ENCODE measurements at places on chromosomes 11 and 22. TPM values are rescaled to one million over a fixed set of nuclear protein-coding genes. Genes with fewer than 3 reads are reported as not detected.

DNA sequence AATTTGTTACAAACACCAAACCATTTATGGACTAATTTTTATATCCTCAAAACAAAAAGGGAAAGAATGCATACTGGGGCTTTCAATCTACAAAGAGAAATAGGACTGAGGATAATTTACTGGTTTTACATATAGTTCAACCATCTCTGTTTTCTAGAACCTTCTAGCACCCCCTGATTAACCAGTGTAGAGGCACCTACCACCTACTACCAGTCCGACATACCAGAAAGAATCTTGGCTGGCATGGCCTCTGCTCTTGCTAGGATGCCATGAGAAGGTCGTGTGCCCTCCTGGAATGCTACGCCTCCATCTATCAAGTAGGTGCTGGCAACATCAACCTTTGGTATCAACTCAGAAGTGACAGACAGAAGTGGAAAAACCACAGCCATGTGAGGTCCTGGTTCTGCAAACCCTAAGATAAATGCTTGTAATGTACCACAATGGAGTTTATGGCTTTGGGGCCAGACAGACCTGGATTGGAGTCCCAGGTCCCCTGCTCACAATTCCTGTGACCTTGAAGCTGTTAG is 28.2 kb downstream of the MYH9 start:
- no peak for DNase-seq

- DNase-seq, result no peak
Measured at GRCh38 chr11:124717786-124718651, 21.7 kb upstream of the NRGN start.

DNA sequence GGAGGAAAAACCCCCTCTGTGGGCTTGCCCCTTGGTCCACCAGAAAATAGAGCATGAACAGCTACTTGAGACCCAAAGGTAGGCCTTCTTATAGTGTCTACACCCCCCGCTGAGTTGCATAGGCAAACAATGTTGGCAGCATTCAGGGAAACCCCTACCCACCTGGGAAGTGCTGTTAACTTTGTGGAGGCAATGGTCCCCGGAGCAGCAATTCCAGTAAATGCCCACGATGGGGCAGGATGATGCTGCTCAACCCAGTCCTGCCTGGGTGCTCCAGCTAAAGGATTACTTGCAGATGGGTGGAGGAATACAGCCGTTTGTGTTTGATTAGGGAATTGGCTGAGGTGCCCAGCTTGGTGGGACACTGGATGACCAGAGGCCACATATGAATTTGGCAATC is 381.3 kb upstream of the ANO5 start:
- no peak for DNase-seq

DNA sequence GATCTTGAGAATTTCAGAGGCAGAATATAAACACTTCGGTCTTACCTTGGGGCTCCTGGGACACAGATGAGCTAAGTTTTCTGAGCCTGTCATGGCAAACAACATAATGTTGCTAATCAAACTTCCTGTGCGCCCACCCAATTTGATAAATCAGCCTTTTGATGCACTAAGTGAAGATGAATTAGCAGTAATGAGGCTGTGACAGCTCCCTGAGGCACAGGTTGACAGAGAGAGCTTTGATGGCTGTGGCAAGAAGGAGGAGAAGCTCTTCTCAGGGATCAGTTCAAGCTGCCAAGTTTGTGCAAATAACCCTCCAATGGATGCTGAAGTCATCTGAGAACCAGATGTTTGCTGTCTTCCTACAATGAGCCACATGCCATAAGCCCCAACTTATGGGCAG is 34.4 kb downstream of the DRD2 start:
- no peak for DNase-seq

DNA sequence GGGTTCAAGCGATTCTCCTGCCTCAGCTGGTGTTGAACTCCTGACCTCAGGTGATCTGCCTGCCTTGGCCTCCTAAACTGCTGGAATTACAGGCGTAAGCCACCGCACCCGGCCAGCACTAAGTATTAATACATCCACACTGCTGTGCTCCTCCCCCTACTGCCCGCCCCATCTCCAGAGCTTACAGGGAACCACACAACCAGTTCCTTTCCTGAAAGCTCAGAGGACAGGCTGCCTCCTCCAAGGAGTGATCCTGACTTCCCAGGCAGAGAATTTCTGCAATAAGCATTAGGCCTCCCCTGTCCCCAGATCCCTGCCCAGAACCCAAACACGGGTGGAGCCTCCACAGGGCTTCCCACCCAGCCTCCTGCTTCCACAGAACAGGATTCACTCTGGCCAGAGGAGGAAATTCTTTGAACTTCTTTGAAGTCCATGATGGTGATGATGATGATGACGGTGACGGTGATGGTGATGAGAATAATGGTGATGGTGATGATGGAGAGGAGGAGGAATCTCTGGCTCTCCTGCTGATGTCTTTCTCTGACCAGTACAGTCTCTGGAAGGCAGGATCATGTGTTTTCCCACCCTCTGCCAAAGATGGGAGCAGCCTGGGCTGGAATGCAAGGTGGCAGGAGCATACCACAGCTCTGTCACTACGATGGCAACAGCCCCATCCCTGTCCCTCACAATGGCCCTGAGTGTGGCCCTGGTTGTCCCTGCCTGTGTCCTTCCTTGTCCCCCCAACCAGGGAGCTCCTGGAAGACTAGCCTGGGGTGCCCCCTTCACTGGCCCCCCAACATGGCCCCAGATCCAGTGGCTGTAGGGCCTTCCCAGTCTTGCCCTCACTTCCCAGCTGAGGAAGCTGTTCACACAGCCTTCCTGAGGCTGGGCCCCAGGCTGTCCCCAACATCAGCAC is 33.5 kb upstream of the CSNK1E start:
- DNase-seq, result no peak

DNA sequence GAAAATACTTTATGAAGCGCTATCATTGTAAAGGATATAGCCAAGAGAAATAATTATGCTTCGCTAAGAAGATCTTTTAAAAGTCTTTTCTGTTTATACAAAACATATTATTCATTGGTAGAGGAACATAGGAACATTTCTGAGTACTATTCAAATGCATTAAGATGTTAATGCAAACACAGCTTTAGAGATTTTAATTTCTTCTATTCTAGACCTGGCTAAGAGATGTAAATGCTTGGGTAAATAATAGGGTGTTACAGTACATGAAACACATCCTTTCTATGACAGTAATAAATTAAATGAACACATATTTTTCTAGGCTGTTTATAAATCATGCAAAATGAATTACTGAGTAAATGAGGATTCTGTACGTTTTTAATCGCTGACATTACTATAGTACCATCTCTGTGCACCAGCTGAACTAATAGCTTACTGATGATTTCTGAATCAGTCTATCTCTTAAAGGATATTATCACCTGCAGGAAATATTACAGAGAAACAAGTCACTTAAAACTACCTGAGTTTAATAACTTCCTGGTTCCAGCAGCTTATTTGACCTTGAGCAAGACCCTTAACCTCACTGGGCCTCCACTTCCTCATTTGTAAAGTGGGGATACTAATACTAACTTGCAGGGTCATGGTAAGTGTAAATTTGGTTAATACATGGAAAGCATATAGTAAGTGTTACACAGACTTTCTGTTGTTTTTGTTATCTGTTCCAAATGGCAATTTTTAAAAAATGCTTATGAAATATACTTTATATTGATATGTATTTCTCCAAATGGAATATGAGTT is 344.9 kb downstream of the DYNC2H1 start:
- DNase-seq, result no peak

GRCh38 chr11:86940122-86940777 is 14.9 kb downstream of the FZD4 start:
- no peak for DNase-seq

- DNase-seq, result no peak
Measured at GRCh38 chr11:134785660-134786284, 373.7 kb upstream of the B3GAT1 start.

GRCh38 chr22:35708453-35708852 is 9.2 kb upstream of the APOL5 start:
- no peak for DNase-seq

DNA sequence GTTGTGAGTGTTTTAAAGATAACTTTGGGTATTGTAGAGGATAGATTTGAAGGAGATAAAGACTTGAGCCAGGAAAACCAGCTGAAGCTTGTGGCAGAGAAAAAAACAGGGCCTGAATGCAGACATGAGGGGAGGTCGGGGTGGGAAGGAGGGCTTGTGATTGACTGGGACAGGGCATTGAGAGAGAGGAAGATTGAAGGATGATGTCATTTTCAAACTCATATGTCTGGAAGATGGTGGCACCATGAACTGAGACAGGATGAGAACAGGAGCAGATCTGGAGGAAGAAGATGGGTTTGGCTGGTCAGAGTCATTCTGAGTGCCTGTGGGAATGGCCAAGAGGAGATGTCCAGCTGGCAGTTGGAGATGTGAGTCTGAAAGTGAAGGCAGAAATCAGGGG is 14.7 kb downstream of the CSNK2A3 start:
- DNase-seq, result no peak

DNA sequence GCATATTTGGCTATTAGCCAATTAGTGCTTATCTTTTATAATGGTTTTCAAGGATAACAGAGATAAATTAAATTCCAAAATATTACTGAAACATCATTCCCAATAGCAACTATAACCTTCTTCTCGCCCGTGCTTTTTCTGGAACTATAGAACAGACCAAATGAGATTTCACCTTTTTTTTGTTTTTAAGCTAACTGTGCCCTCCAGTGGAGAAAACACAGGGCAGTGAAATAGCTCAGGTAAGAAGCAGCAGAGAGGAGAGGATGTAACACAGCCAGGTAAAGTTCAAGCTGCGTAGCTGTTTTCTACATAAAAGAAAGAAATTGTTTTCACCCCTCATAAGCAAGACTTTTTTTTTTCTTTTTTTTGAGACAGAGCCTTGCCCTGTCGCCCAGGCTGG is 28.2 kb downstream of the HSD17B12 start:
- no peak for DNase-seq

- DNase-seq, result no peak
Measured at GRCh38 chr11:68724293-68724692, 27.0 kb downstream of the TESMIN start.

DNA sequence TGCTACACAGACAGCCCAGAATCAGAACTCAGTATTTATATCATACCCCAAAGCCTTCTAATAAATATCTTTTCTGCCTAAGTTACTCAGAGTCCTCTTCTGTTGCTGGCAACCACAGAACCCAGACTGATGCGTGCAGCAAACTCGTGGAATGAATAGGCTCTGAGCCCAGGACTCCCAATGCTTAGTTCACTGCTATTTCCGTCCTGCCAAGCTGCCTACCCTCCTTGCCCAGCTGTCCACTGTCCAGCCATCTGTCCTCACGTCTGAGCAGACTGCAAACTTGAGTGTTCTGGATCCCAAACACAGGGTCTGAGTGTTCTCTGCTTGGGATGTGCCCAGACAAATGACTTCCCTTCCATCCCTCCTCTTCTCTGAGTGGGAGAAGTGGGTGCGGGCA is 19.4 kb downstream of the PTPN5 start:
- DNase-seq, result no peak

DNA sequence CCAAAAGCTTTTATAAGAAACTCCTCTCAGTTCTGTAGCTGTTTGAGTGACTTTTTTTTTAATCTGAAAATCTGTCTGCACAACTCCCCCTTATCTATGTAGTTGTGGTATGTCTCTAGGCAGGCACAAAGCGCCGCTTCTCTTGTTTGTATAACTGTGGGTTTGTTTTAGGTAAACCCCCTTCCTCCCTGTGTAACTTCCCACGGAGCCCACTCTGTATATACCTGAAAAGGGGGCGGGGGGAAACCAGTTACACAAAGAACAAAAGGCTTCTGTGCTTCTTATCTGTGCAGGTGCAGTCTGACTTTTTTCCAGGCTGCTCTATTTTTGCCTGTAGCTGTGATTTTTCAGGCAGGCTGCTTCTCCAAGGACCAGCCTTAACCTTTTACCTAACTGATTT is 13.2 kb downstream of the OR10AG1 start:
- DNase-seq, result no peak

TUB gene
- 23.2 TPM for polyA plus RNA-seq

TAF10 gene
- polyA plus RNA-seq, result 64.8 TPM

All from left renal cortex interstitium (tissue), 4 donors.